ENCODE measurements at places on chromosomes 16 and 17.

GRCh38 chr16:8048433-8048832 is 541.9 kb downstream of the TMEM114 start:
- DNase-seq, result no peak

DNA sequence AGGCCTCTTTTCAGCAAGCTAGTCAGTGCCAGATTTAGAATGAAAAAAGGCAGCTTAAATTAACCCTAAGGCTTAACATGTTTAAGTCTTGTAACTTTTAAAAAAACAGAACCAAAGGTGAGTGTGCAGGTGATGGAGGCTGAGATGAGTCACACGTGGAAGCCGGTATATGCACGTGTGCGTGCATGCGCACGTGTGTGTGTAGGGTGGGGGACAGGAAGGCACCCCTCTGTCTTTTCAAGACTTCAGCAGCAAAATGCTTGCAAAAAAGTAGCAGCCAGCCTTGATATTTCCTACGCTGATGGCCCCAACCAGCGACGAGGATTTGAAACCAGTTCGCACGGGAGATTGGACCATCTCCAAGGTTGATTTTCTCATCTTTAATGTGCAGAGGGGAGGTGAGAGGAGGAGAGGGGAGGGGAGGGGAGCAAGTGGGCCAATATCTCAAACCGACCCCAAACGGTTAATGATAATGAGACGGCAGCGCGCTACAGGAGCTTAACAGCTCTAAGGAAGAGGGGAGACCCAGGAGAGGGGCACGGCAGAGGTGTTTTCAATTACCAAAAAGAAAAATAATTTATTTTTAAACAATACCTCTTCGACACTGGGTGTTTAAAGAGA is 154.7 kb downstream of the ZNF423 start:
- no peak for DNase-seq

DNA sequence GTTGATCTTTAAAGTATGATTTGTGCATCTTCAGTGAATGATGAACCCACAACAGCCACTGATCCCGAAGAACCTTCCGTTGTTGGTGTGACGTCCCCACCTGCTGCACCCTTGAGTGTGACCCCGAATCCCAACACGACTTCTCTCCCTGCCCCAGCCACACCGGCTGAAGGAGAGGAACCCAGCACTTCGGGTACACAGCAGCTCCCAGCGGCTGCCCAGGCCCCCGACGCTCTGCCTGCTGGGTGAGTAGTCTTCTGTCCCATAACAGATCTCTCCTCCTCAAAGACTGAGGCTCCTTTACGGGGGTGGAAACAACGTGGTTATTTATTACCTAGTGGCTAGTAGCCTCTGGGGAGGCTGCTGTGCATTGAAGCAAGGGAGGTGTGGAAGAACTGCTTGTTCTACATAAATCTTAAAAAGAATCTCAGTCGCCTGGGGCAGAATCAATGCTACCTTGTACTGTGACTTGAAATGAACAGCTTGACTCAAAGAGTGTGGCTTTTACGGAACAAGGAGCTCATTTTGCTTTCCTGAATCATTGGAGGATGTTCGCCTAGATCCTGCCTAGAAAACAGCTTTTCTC is 63.0 kb upstream of the CLEC18A start:
- no peak for DNase-seq

- no peak for DNase-seq
Observed at GRCh38 chr16:53968454-53968853, 264.5 kb downstream of the FTO start.

DNA sequence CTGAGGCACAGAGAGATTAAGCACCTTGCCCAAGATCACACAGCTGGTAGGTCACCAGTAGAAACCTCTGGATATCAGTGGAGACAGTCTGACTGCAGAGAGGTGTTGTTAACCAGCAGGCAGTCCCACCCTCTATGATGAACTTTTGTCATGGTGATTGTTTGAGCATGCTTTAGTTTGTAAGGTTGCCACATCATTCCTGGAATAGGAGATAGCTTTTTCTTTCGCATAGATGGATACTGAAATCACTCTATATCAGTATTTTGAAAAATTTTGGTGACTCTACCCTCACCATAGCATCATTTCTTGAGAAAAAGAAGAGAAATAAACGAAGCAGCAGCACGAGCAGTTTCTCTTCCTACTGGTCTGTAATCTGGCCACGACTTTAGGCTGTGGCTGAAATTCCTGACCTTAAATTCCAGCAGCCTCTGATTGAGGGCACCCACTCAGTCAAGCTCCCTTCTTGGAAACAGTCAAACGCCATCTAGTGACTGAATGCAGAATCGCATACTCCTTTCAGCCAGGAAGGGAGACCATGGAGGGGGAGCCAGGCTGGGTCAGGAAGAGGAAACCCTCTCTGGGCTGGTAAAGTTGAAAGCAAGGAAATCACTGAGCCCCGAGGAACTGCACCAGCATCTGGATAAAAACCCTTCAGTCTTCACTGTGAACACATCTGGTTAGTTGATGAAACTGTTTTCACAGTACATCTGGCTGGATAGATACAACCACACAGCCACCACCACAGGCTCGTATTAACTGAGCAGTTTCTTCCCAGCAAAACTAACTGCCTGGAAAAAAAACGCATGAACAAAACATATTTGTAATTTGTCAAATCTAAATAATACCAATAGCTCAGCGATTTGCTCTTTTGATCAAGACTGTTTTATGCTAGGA is 108.5 kb upstream of the XYLT1 start:
- no peak for DNase-seq

DNA sequence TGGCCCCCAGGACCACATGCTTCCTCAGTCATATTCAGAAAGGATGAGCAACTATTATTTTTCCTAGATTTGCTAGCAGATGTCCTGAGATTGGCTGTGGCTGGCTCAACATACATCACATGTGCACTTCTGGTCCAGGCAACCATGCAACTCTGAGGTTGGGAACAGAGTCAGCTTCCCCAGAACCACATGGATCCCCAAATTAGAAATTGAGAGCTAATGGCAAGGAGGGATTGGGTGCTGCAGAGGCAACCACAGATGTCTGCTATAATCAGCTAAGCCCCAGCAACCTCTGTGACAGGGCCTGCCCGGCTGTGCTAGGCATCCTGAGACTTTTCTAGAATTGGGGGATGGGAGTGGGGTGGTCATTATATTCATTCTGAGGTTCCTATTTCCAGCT is 33.8 kb upstream of the CLEC18A start:
- no peak for DNase-seq

DNA sequence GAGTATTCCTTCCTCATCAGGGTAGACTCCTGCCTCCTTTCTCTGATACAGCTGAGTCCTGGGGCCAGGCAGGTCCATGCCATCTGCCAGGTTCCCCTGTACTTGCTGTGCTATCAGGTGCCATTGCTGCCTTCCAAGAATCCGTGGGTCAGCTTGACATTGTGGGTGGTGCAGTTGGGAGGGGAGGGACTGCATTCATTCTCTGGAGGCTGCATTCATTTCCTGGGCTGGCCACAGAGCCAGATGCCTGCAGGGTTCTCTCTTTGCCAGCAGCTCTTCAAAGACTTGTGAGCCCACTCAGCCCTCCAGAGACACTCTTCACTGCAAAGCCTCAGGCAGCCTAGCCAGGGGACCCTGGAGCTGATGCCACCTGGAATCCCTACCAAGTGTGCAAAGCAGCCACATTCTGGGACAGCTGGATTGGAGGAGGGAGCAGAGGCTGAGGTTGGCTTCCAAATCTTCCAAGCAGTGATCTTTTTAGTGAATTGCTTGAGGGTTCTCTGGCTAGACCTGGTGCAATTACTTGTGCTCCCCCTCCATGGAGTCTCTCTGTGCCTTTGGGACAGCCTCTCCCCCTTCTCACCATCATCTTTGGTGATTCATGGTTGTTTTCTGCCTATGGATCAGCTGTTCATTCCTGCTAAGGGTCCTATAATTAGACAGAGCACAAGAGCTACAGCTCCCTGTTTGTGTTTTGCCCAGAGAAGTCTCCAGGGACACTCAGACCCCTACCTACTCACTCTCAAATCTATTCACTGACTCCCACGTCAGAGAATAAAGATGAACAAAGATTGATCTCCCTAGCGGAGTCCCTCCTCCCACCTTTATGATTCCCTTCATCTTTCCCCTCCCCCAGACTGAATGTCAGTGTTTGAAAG is 20.9 kb downstream of the ANKFN1 start:
- no peak for DNase-seq

GRCh38 chr16:2915196-2915929 is 3.6 kb downstream of the FLYWCH1 start:
- no peak for DNase-seq

GRCh38 chr16:10612649-10613179 is 32.3 kb upstream of the EMP2 start:
- no peak for DNase-seq

DNA sequence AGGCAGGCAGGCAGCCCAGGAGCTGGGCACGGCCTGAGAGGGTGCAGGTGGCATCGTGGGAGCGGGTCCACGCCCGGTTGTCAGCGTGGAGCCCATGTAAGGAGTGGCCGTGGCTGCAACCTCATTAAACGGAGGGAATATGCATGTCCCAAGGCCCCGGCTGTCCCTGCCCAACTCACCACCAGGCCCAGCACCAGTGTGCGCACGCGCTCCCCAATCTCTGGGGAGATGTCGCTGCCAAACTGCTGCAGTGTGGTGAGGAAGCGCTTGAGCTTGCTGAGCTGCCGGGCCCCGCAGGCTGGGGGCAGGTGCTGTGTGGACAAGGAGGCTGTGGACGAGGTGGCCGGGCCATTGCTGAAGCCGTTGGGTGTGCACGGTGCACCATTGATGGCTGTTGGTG is 25.6 kb upstream of the PABPN1L start:
- DNase-seq, result no peak

DNA sequence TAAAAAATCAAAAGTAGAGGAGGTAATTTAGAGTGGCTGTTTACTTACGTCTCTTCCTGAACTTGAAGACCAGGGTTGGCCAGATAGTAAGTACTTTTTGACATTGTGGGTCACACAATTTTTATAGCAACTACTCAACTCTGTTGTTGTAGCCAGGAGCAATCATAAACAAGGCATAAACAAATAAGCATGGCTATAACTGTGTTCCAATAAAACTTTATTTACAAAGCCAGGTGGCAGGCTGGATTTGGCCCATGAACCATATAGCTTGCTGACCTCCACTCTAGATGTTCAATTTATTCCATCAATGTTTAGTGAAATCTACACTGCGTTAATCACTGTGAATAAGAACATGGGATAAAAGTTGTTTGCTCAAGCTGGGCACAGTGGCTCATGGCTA is 500.4 kb upstream of the ERCC4 start:
- DNase-seq, result no peak

GRCh38 chr16:23318639-23319038 is 16.5 kb downstream of the SCNN1B start:
- peak; percentile 25 for DNase-seq

- no peak for DNase-seq
Observed at GRCh38 chr16:67719778-67720144, 645 bp upstream of the GFOD2 start.
